ENCODE measurements at places on chromosomes 12 and 14.
A peak's percentile ranks its signal among the peaks of the same experiment; 100 is the strongest.

DNA sequence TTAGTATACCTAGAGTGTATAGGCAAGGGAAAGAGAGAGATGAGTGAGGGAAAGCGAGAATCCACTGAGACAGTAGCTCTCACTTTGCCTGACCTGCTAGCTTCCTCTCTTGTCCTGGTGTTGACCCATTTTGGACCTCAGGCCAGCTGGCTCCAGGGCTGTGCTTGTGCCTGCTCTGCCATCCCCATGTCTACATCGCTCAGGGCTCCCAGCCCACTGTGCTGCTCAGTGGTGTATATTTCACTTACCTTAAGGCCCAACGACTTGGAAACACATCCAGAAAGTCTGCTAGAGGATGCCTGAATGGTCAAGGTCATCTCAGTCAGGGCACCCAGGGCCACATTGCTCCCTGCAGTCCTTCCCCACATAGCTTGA lies 964 bp upstream of the SERPINA4 start:
- DNase-seq, result no peak

DNA sequence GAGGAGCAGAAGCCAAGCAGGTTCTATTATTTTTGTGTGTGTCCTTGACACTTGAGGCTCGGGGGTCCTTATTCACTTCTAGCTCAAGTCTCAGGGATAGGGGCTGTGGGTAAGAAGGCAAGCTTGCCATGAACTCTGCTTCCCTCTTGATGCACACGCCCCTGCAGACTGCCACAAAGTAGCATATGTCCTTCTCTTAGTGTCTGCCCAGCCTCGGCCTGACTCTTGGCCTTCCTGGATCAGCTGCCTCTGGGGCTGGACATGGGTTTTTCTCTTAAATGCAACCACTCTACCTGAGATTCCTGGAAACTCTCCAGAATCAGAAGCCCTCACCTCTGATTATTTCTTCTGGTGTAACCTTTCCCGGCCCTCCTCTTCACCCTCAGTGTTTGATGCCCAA lies 28.2 kb upstream of the PEX5 start:
- no peak for DNase-seq

DNA sequence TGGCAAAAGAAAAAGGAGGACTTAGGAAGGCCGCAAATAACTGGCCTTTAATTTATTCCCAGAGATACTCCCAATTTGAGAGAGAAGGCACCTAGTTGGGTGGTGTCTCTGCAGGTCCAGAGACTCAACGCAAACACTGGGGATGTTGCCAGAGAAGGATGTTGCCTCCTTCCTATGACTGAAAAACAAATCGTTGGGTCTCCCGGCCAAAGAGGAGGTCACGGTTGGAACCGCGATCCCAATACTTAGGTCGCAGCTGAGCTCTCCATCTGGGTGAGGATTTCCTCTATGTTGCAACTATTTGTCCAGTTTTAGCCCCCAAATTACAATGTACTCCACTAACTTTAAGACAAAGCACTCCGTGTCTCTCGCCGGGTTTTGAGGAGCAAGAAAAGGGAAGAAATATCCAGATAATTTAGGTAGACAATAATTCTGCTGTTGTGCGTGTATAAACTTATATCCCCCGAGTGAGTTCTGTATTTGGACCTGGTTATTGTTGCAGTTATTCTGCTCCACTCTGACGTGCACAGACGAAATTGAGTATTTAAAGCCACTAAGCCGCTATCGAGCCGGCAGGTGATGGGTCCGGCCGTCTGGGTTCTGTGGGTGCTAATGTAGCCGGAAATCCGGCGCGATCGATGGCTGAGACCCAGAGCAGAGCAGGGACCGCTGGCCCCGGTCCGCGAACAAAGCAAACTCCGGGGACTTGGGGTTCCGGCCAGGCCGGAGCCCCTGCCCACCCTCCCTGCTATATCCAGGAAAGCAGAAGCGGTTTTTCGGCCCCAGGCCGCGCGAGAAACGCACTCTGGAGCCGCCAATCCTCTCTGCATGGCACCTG lies 5.7 kb downstream of the HOXC12 start:
- no peak for DNase-seq

- no peak for DNase-seq
These were observed 729.0 kb upstream of the USP15 start for GRCh38 chr12:61531195-61531594.

- DNase-seq, result no peak
These were observed 1.6 kb downstream of the LRRC43 start for GRCh38 chr12:122184517-122184916.

DNA sequence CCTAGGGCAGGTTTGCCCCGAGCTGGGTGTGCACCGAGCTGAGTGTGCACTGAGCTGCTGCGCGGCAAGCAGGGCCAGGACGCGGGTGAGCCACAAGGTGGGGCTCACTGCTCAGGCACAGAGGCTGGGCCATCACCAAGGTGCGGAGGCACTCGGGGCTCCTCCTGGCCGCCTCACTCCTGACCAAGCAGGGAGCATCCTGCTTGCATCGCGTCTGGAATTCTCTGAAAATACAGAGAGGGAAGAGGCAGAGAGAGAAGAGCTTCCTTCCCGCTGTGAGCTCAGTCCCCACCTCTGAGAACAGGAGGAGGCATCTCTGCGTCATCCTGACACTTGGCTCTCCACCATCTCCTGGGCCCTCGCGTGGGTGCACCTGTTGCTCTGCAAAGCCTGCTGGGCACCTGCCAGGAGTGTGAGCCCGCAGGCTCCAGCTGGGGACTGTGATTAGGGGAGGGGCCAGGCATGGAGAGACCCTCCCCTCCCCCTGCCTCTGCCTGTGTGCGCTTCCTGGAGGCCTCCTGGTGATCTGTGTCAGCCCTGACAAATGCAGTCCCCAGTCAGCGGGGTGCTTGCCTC lies 116.3 kb downstream of the GLT1D1 start:
- DNase-seq, result no peak

DNA sequence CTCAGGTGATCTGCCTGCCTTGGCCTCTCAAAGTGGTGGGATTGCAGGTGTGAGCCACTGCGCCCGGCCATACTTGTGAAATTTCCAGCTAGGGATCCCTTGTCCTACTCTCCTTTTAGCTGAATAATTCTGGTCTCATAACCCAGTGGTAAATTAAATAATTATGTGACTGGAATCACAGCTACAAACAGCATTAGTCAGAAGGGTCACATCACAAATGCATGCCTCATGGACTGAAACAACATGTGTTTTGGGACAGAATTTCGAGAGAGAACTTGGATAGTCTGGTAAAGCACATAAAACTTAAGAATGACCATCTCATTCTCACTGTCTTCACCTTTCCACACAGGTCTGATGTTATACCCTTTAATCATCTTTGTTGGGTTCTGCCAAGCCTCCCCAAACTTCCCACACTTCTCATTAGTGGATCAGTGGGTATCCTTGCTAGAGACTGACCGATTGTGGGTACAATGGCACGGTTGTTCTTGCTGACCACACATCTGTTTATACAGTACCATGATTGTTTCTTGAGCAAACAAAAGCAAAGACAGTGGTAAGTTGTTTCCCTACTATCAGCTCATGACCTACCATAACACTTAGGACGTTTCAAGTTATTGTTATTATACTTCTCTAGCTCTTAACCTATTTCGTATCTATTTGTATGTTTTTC lies 5.1 kb downstream of the GPRC5D start:
- peak; percentile 63 for DNase-seq

DNA sequence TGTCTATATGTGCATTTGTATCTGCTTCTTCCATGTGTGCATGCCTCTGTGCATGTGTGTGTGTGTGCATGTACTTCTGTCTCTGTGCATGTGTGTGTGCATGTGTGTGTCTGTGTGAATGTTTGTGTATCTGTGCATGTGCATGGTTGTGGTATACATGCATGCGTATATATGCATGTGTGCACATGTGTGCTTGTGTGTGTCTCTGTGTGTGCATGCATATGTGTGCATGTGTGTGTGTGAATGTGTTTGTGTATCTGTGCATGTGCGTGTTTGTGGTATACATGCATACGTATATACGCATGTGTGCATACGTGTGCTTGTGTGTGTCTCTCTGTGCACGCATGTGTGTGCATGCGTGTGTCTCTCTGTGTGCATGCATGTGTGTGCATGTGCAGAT lies 363.2 kb upstream of the SFSWAP start:
- no peak for DNase-seq

GRCh38 chr14:79997509-79998208 lies 213.6 kb downstream of the DIO2 start:
- no peak for DNase-seq

Data from AG10803 (cell line).